ENCODE measurements at places on chromosomes 1 and 21.

DNA sequence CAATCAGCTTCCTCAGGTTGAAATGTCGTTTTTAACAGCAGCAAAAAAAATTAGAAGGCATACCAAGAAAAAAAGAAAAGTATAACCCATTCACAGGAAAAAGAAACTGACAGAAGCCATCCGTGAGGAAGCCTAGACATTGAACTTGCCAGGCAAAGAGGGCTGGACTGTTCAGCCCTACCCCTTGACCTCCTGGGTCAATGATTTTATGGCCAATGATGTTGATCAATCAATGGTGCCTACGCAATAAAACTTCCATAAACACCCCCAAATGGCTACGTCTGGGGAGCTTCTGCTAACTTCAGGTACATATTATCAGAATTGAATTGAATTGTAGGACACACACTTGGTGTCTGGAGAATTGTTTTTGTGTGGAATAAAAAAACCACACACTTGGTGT, 4.8 kb upstream of the PSEN2 start:
- no peak for DNase-seq

- DNase-seq = no peak
Measured at GRCh38 chr1:114458237-114458777, 52.7 kb downstream of the TRIM33 start.

GRCh38 chr1:205858141-205858961, 8.4 kb upstream of the PM20D1 start:
- no peak for DNase-seq

DNA sequence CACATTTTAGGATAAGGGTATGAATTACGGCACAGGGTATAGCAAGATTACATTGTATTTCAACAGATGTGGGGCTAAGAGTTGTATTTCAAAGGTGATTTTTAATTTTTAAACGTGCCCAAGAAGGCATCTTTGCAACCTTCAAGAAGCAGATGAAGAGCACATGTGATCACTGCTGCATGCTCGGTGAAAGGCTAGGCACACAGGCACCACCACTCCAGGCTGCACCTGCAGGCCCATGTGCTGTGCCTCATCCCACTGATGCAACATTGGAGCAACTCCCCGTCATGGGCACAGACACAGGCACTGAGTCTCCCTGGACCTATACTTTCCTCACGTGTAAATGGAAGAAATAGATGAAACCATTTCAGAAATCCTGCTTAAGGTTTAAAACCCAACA, 23.5 kb downstream of the UBE2G2 start:
- no peak for DNase-seq

GRCh38 chr1:79726321-79726720, 719.8 kb upstream of the ADGRL4 start:
- no peak for DNase-seq

All from stimulated activated CD4-positive, alpha-beta T cell treated with anti-CD3 and anti-CD28 coated beads, Interleukin-15, amount 100 ng/mL, for 48 hours (primary cell).